ENCODE measurements at places on chromosomes 7 and 10.

DNA sequence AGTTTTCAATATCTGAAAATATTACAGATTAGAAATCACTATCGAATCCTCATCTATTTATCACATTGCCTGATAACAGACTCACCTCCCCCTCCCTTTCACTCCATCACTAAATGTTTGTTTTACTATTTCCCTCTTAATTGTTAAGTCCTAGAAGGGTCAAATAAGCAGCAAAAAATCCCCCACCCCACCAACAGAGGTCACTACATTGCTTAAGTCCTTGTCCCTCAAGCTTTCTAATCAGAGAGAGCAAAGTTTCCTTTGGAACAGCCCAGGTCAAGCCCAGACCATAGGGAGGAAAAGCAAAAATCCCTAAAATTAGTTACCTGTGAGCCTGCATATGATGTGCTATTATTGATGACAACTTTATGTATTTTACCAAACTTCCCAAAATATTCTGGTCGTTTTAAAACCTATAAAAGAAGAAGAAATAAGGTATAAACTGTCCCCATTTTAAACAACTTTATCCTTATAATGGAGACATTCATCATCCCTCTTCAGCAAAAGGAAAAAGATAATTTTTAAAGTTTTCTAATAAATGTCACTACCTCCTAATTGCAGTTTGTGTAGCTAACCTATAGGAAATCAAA is 95.0 kb downstream of the CNOT4 start:
- no peak for DNase-seq

- no peak for DNase-seq
Measured at GRCh38 chr7:135210888-135211178, 493 bp downstream of the WDR91 start.

DNA sequence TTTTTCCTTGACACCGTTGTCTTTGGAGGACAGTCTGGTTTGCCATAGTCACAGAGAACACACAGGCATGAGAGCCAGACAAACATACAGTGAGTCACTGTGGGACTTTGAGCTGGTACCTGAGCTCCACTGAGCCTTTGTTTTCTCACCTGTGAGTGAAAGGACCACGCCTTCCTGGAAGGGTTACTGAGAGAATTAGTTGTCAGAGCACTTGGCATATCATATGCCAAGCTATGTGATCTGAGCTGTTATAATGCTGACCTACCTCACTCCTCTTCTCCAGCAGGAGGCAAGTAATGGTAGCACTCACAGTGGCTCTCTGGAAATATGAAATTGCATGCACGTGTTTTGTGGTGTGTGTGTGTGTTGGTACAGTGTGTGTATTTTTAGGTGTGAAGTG is 59.7 kb downstream of the CXCL12 start:
- DNase-seq: no peak

- no peak for DNase-seq
Measured at GRCh38 chr7:138008019-138008587, 6.2 kb upstream of the CREB3L2 start.

DNA sequence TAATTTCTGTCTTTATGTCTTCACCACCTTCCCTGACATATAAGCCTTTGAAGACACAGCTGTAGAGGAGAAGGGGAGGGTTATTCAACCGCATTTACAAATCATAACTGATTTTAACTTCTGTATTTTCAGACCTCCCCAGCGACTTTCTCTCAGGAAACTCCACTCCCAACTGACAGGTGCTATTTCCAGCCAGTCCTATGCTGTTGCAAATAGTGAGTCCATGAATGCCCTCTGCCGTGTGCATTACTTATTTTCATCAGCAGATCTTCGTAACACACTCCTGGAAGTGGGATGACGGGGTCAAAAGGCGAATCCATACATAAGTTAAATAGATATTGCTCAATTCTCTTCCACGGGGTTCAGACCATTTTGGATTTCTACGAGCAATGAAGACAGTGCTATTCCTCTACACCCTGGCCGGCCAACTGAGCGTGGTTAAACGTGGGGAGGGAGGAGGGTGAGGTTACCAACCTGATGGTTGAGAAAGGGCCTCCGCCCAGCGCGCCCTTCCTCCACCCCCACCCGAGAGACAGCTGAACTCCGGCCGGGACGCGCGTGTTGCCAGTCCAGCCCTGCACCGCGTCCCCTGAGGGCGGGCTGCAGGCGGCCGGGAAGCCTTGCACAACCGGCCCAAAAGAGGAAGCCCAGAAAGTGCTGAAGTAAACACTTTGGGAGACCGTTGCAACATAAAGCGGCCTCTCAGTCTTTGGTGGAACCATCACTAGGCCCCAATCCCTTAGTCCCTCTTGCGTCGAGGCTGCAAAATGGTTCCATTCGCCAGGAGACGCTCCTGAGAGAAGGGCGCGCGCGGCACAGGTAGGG is at the start of gene APBB1IP:
APBB1IP (plus strand) TSS at position 705 of the 825 bp plus-strand sequence. CDS start 53,986 bp downstream, outside the sequence.
- no peak for DNase-seq

GRCh38 chr10:74589226-74589673 is 237.2 kb upstream of the KAT6B start:
- peak; percentile 74 for DNase-seq

DNA sequence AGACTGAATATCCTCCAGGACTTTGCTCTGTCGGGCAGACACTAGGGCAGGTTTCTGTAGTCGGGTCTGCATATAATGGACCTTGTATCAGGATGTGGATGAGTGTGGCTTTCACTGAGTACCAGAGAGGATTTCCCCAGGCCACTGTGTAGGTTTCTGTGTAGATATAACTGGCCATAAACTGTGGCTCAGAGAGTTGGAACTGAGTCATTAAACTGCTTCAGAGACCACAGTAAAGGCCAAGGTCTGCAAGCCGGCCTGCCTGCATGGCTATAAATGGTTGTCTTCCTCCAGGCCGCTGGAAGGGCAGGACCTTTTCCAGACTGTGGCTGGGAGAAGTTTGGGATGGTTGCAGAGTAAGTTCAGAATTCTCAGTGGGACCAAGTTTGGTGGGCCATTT is 16.9 kb downstream of the ZNF92 start:
- no peak for DNase-seq

- DNase-seq: no peak
Measured at GRCh38 chr7:81484261-81484660, 285.6 kb downstream of the HGF start.

DNA sequence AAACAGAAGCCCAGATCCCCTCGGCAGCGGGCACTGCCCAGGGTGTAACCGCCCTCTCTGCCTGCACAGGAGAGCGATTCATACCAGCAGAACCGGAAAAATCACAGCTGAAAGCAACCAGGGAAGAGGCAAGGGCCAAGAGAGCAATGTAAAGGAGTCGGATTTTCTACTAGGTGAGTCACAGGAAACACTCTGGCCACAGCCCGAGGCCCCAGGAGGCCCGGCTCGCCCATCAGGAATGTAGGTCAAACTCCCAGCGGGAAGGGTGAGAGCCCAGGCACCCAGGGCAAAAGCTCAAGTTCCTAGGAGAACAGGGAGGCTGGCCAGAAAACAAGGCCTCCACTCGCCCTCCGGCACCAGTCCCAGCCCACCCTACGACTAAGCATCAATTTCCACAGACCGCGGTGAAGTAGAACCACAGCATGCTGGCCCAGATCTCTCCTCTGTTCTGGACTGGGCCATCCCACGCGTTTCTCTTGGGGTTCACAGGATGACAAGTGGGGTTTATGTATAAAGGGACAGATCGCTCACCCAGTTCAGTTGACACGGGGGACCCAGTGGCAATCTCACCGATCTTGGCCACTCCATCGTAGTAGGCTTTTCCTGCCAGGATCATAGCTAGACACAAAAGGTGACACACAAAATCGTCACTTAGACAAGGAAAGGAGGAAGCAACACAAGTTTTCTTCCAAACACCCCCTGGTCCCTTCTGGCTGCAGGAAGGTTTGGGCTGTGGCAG is 46.2 kb downstream of the BAIAP2L1 start:
- no peak for DNase-seq

DNA sequence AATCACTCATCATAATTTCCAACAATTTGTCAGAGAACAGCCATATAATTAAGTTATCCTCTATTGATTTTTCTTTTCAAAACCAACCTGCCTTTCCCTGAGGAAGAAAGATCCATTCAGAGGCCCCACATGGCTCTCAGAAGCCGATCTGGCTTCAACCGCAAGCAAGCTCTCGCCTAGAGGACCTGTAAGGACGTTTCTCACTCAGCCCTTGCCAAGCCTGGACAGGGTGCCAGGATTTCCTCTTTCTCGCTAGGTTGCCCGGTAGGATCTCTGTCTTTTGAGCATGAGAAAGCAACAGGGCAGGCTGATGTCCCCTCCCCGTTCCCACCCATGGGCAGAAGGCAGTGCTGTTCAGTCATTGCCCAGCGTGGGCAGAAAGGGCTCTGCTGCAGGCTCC is 13.0 kb downstream of the AIFM2 start:
- no peak for DNase-seq

DNA sequence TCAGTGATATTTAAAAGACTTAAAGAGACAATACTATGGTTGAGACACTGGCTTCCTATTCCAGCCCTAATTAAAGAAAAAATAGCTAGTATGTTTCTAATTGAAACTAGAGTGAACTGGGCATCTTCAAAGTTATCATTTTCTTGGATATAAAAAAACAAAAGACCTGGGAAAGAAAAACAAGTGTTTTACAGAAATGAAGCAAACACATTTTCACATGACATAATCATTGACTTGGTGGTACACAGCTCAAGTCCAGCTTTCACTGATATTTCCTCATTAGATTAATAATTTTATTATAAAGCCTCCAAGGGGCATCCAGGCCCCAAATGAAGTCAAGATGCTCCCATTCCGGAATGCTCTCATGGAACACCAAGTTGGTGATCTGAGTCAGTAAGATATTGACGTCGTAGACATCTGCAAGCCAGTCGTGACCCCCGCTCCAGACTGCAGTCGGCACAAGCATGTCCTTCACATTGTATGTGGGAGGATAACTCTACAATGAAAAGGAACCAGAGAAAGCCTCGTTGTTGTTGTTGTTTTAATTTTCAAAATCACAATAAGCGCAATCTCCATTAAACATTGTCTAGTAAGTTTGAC is 7.5 kb upstream of the CH25H start:
- DNase-seq: no peak

DNA sequence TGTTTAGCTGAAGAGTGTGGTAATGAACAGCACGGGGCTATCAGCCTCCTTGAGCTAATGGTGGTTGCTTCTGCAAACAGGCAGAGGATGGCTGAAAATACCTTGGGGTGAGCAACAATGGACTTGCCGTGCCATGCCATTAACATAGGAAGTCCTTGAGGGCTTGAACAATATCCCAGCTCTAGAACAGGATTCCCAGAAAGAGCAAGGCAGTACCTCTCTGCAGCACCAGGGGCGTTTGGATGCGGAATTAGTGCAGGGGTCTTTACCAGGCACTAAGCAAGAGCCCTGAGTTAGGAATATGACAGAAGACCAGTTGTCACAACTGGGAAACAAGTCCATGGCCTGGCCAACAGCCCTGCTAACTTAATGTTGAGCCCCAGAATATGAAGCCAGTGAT is 143.2 kb upstream of the COBL start:
- DNase-seq: no peak

GRCh38 chr7:105068886-105069285 is 54.9 kb downstream of the KMT2E start:
- no peak for DNase-seq

GRCh38 chr7:20697351-20697750 is 81.9 kb downstream of the ABCB5 start:
- DNase-seq: no peak

- no peak for DNase-seq
Measured at GRCh38 chr10:13978533-13979115, 352.1 kb downstream of the FRMD4A start.

DNA sequence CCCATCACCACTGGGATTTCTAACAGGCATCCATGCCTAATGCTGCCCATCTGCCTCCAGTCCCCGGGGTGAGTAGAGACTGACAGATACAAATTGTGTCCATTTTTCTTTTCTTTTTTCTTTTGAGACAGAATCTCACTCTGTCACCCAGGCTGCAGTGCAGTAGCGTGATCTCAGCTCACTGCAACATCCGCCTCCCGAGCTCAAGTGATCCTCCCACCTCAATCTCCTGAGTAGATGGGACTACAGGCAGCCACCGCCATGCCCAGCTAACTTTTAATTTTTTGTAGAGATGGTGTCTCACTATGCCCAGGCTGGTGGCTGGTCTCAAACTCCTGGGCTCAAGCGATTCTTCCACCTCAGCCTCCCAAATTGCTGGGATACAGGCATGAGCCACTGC is 7.6 kb upstream of the CPN1 start:
- no peak for DNase-seq

DNA sequence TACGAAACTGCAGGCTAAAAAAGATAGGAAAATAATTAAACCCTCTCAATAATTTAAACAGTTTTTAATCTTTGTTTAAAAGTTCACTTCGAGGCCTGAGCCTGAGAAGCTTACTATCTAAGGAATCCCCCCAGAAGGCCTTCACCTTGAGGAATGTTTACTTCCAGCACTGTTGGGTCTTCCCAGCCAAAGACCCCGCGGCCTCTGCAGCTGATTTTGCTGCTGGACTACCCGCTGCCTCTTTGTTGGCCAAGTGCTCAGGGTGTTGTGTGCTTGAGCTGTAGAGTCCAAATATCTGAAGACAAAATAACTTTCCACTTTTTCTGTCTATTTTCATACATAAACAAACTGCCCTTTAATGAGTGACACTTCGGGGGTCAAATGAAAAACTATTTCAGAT is 292.7 kb downstream of the GLRX3 start:
- DNase-seq: no peak
